ENCODE measurements at places on chromosomes 12 and 14. TPM values are rescaled to one million over a fixed set of nuclear protein-coding genes. Genes with fewer than 3 reads are reported as not detected.
A peak's percentile ranks its signal among the peaks of the same experiment; 100 is the strongest.

PLCZ1 gene
- total RNA-seq: not detected

SLC6A15 gene
- not detected for total RNA-seq

KLRF2 gene
- total RNA-seq: not detected

NPC2 gene
- total RNA-seq: 39.0 TPM

CLEC6A gene
- total RNA-seq: not detected

- H3K27ac ChIP-seq: no peak overlapping the region
- peak overlapping the region; percentile 49 for H3K4me3 ChIP-seq
- no peak for DNase-seq
- H3K4me1 ChIP-seq: peaks cover 7% of the 10 kb centered on the region
These were observed 118.2 kb upstream of the TMCC3 start for GRCh38 chr12:94768398-94769046.

DNA sequence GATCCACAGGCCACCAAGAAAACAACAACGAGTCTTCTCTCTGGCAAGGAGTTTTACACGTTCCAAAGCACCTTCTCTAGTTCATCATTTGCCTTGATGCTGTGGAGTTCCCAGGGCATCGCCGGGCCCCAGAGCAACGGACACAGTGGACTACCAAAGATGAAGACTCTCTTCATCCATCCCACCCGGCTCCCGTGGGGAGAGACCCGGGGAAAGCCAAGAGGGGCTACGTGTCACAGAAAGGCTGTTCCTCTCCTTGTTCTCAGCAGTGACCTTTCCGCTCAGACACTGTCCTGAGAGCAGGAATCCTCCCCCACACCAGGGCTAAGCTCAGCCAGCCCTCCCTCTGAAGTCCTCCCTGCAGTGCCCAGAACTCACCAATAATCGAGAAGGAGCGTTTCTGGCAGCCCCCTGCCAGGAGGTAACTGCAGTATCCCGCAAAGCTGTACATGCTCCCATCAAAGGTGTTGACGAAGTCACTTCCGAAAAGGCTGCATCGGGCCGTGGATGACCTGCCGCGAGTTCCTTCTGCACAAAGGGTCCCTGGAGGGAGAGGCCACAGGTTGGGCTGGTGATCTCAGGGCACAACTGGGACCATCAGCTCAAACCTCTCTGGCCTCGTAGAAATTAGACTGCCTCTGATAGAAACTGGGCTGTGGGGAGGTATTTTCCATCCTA is 3.5 kb downstream of the VWF start:
- no peaks in the 10 kb centered on the region for H3K36me3 ChIP-seq
- H3K4me3 ChIP-seq: no peak overlapping the region
- peaks cover 48% of the 10 kb centered on the region for H3K27me3 ChIP-seq
- no peak for DNase-seq

- DNase-seq: no peak
- H3K4me1 ChIP-seq: peaks cover 7% of the 10 kb centered on the region
- H3K36me3 ChIP-seq: no peaks in the 10 kb centered on the region
These were observed 128.3 kb downstream of the GPHN start for GRCh38 chr14:66636240-66636639.

DNA sequence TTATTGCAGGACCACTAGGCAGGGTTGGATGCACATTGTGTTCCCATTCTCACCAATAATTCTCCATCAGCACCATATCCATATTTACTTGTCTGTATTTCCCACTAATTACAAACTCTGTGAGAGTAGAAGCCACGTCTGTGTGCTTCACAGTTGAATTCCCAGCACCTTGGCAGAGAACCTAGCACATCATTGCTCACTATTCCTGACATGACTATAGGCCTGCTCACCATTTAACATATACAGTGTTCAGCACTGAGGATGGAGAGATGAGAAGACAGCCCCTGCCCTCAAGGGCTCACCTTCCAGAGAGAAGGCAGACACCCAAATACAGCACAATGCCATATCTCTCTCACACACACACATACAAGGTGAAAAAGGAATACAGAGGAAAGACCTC is 5.0 kb downstream of the DAD1 start:
- peak overlapping the region; percentile 60 for H3K4me3 ChIP-seq
- peaks cover 4% of the 10 kb centered on the region for H3K36me3 ChIP-seq
- peak overlapping the region; percentile 98 for H3K27ac ChIP-seq
- peaks cover 62% of the 10 kb centered on the region for H3K4me1 ChIP-seq
- H3K27me3 ChIP-seq: no peaks in the 10 kb centered on the region
- DNase-seq: no peak

DNA sequence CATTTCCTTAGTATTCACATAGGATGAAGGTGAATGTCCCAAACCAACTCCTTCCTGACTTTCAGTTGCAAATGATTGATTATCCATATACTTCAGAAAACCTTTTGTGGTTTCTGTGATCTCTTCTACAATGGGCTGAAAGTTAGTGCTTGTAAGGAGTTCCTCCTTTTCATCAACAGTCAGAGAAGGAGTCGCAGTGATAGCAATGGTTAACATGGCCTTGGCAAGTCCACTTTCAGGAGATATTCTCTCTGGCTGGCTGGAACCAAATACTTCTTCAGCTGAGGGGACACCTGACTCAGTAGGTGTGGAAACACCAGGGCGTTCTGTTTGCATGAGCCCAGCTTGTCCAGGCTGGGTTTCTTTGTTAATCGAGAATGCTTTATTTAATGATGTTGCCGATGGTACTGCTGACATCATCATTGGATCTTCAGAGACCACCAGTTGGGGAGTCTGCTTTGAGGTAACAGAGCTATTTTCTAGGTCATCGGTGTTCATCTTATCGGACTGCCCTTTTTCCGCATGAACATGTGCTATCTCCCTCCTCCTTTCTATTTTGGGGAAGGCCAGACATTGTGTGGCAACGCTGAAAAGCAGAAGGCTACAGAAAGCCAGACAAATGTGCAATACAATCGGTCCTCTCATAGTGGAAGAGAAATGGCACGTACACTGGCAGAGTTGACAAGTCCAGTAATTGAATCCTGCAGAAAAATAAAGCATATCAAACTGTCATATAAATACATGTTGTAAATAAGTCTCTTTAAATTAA is 13.1 kb downstream of the ARMH4 start:
- no peaks in the 10 kb centered on the region for H3K36me3 ChIP-seq
- no peak for DNase-seq
- H3K4me1 ChIP-seq: no peaks in the 10 kb centered on the region
- no peak overlapping the region for H3K27ac ChIP-seq

GRCh38 chr12:1929241-1929984 is 11.0 kb upstream of the CACNA2D4 start:
- peaks cover 7% of the 10 kb centered on the region for H3K27me3 ChIP-seq
- H3K4me1 ChIP-seq: peaks cover 22% of the 10 kb centered on the region
- no peak overlapping the region for H3K27ac ChIP-seq
- no peaks in the 10 kb centered on the region for H3K36me3 ChIP-seq
- H3K4me3 ChIP-seq: no peak overlapping the region
- DNase-seq: no peak

DNA sequence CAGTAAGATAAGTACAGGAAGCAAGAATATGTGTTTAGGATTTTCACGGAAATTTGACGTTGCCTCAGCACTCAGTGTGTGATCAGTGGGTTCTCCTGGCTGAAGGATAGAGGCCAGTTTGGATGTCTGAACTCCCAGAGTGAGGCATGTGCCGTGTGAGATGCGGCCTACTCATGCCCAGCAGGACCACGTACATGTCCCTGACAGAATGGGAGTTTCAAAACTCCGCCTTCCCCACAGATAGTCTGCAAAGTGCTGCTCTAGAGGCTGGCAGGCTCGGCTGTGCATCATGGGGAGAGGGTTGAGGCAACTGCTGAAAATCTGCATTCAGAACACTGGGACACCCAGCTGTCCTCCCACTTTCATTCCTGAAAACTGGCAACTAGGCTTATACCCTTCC is 58.3 kb downstream of the NINJ2 start:
- no peaks in the 10 kb centered on the region for H3K36me3 ChIP-seq
- H3K4me3 ChIP-seq: no peak overlapping the region
- H3K27me3 ChIP-seq: no peaks in the 10 kb centered on the region
- peaks cover 16% of the 10 kb centered on the region for H3K4me1 ChIP-seq
- no peak overlapping the region for H3K27ac ChIP-seq

GRCh38 chr12:99131751-99132199 is 486.7 kb downstream of the APAF1 start:
- no peaks in the 10 kb centered on the region for H3K27me3 ChIP-seq
- no peak overlapping the region for H3K27ac ChIP-seq
- H3K4me1 ChIP-seq: no peaks in the 10 kb centered on the region
- DNase-seq: no peak
- no peak overlapping the region for H3K4me3 ChIP-seq
- H3K36me3 ChIP-seq: no peaks in the 10 kb centered on the region

DNA sequence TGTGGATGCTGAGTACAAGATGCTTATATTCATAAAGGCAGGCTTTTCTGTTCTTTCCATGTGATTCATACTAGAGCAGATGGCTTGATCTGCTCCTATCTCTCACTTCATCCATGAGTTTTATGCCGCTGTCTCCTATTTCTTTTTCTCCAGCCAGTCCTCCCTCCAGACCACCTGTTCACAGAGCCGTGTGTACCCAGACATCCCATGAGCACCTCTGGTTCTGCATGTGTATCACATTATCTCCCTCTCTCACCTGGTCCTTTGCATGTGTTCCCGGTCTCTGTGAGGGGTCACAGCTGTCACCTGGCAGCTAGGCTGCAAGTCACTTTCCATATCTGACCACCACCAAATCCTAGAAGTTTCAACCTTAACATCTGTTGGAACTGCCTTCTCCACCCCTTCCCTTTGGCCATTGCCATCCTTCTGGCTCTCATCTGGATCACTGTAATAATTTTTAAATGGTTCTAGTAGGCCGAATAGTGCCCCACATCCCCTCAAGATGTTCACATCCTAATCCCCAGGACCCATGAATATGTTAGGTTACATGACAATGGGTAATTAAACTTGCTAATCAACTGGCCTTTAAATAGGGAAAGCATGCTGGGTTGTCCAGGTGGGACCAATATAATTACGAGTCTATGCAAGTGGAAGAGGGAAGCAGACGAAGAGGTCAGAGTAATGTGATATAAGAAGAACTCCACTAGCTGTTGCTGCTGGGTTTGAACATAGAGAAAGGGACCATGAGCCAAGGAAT is 168.1 kb downstream of the SNAPC1 start:
- no peak overlapping the region for H3K27ac ChIP-seq
- no peak for DNase-seq
- H3K4me1 ChIP-seq: peaks cover 4% of the 10 kb centered on the region
- peaks cover 60% of the 10 kb centered on the region for H3K27me3 ChIP-seq
- no peak overlapping the region for H3K4me3 ChIP-seq

DNA sequence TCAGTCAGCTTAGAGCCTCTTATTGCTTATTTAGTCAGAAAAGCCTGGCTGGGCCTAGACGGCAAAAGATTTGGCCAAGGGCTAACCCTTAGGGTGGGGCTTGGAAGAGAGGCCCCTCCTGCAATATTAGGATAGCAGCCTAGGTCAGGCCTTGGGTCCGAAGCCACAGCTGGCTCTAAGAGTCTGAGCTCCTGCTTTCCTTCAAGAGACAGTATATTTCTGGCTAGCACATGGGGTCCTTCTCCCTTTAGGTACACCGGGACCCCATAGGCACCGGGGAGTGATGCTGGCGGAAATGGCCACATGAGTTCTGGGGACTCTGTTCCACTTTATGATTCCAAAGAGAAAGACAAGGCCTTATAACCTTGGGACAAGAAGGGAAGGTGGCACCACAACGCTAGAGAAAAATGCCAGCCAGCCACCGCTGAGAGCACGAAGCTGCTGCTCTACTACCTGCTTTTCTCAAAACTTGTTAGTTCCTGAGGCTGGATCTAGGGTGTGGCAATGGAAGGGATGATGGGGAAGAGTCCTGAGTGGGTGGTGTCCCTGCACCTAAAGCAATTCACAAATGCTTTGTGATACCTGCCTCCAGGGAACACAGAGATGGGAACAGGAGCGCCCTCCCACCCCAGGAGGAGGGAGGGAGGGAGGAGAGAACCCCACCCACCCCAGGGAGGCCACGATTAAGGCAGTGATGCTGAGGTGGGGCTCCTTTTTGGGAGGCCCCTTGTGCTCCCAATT is 3.1 kb upstream of the AVIL start:
- H3K27ac ChIP-seq: peak overlapping the region; percentile 78
- peaks cover 13% of the 10 kb centered on the region for H3K4me1 ChIP-seq
- no peak overlapping the region for H3K4me3 ChIP-seq
- peaks cover 4% of the 10 kb centered on the region for H3K36me3 ChIP-seq
- DNase-seq: no peak

GRCh38 chr12:6052940-6053329 is 71.5 kb downstream of the VWF start:
- peaks cover 3% of the 10 kb centered on the region for H3K36me3 ChIP-seq
- no peak overlapping the region for H3K27ac ChIP-seq
- H3K4me1 ChIP-seq: peaks cover 2% of the 10 kb centered on the region
- H3K27me3 ChIP-seq: peaks cover 59% of the 10 kb centered on the region
- DNase-seq: no peak

- no peaks in the 10 kb centered on the region for H3K4me1 ChIP-seq
- H3K27me3 ChIP-seq: peaks cover 38% of the 10 kb centered on the region
- H3K27ac ChIP-seq: no peak overlapping the region
- H3K4me3 ChIP-seq: no peak overlapping the region
- H3K36me3 ChIP-seq: no peaks in the 10 kb centered on the region
These were observed 15.9 kb downstream of the SMOC1 start for GRCh38 chr14:69895109-69895508.

- H3K27me3 ChIP-seq: peaks cover 6% of the 10 kb centered on the region
- no peak overlapping the region for H3K4me3 ChIP-seq
- H3K4me1 ChIP-seq: peaks cover 6% of the 10 kb centered on the region
- DNase-seq: no peak
- H3K27ac ChIP-seq: no peak overlapping the region
- peaks cover 2% of the 10 kb centered on the region for H3K36me3 ChIP-seq
These were observed 76.5 kb upstream of the MED13L start for GRCh38 chr12:116353958-116354357.

GRCh38 chr12:56932146-56932545 is 2.1 kb downstream of the SDR9C7 start:
- H3K4me1 ChIP-seq: peaks cover 11% of the 10 kb centered on the region
- H3K36me3 ChIP-seq: peaks cover 2% of the 10 kb centered on the region
- H3K4me3 ChIP-seq: no peak overlapping the region
- H3K27ac ChIP-seq: no peak overlapping the region
- peaks cover 31% of the 10 kb centered on the region for H3K27me3 ChIP-seq

DNA sequence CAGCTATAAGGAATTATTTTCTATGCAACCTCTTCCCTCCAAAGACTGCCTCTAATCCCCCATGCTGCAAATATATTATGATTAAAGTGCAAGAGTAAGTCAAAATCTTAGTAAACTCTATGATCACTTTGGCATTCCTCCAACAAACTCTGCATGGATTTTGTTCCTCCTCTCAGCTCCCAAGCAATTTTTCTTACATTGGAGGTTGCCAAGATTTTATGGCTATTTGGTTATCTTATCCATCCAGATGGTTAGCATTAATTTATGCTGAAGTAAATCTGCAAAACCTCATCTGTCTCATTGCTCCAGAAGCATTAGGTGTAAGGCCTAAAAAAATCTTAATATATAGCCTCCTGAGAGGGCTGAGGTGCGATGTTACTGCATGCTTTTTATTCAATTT is 228.1 kb downstream of the CHST11 start:
- peaks cover 72% of the 10 kb centered on the region for H3K4me1 ChIP-seq
- no peaks in the 10 kb centered on the region for H3K36me3 ChIP-seq
- H3K27ac ChIP-seq: peak overlapping the region; percentile 71
- DNase-seq: no peak
- no peaks in the 10 kb centered on the region for H3K27me3 ChIP-seq
- H3K4me3 ChIP-seq: no peak overlapping the region

GRCh38 chr14:38208618-38209562 is 1.2 kb downstream of the SSTR1 start:
- H3K27ac ChIP-seq: no peak overlapping the region
- peaks cover 11% of the 10 kb centered on the region for H3K4me1 ChIP-seq
- H3K36me3 ChIP-seq: peaks cover 8% of the 10 kb centered on the region
- peak overlapping the region; percentile 81 for H3K4me3 ChIP-seq
- DNase-seq: no peak
- peaks cover 56% of the 10 kb centered on the region for H3K27me3 ChIP-seq

- H3K4me1 ChIP-seq: peaks cover 7% of the 10 kb centered on the region
- DNase-seq: no peak
- peaks cover under 1% of the 10 kb centered on the region for H3K36me3 ChIP-seq
- no peaks in the 10 kb centered on the region for H3K27me3 ChIP-seq
- H3K4me3 ChIP-seq: no peak overlapping the region
These were observed 108.1 kb upstream of the FOXN3 start for GRCh38 chr14:89524990-89525667.
